ENCODE measurements at places on chromosomes 7 and 10.

GRCh38 chr7:10662982-10663884, 310.4 kb upstream of the PHF14 start:
- no peak for DNase-seq

- DNase-seq, result no peak
These were observed 199.2 kb downstream of the IMMP2L start for GRCh38 chr7:111363099-111363498.

GRCh38 chr10:48442809-48443177, 136.3 kb downstream of the MAPK8 start:
- DNase-seq, result no peak

- no peak for DNase-seq
These were observed 21.6 kb upstream of the ZFAND2A start for GRCh38 chr7:1181640-1182039.

- no peak for DNase-seq
These were observed 42.1 kb downstream of the ZNF277 start for GRCh38 chr7:112248598-112248997.
